Mesothelial cell of epicardium (in vitro differentiated cells): ENCODE measurements at places on chromosomes 3 and 15.

GRCh38 chr15:72859017-72859756 lies 75.6 kb upstream of the ADPGK start:
- DNase-seq: no peak

DNA sequence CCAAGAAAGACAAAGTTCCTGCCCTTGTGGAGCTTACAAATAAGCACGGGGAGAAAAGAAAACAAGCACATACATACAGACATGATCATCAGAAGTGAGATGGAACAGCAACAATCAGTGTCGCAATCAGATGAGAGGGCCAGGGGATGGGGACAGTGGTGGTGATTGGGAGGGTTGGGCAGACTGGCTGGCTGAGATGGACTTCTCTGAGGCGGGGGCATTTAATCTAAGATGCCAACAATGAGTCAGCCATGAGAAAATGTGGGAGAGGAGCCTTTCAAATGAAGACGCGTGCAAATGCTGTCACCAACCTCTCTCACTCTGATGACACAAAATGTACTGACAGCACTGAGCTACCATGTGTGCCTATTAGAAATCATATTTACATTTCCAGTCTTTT lies 81.4 kb downstream of the NCEH1 start:
- no peak for DNase-seq

- DNase-seq: no peak
Observed at GRCh38 chr3:57659806-57660439, 33.0 kb downstream of the DENND6A start.

- no peak for DNase-seq
Observed at GRCh38 chr3:54433846-54434245, 311.5 kb downstream of the CACNA2D3 start.

GRCh38 chr3:18558507-18558906 lies 133.4 kb upstream of the SATB1 start:
- no peak for DNase-seq

GRCh38 chr15:31049682-31050615 lies 51.6 kb downstream of the TRPM1 start:
- no peak for DNase-seq

DNA sequence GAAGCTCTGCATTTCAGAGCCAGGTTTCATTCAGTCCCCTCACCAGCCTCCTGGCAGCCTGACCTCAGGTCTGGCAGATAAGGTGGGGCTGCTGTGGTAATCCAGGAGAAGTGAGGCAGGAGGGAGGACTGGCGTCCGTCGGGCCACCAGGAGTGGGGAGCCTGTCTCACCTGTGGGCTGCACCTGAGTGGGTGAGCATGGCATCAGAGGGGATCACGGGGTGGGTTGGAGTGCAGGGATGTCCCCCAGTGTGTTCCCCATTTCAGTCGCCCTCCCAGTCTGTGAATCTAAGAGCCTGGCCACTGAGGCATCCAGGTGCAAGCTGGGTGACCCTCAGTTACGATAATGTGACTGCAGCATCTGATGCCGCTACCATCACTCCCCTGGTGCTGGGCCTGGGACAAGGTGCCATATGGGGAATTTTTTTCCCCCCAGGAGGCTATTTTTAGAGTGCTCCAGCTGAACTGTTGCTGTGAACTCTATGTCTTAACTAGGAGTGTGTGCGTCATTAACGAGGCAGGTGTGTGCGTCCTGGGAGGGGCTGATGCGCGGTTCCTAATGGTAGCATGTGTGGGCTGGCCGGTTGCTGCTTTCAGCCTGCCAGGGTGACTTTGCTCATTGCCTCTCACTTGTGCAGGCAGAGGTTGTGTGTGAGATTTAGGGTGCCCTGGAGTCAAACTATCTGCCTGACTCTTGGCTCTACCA lies 165.2 kb downstream of the SLCO3A1 start:
- no peak for DNase-seq

DNA sequence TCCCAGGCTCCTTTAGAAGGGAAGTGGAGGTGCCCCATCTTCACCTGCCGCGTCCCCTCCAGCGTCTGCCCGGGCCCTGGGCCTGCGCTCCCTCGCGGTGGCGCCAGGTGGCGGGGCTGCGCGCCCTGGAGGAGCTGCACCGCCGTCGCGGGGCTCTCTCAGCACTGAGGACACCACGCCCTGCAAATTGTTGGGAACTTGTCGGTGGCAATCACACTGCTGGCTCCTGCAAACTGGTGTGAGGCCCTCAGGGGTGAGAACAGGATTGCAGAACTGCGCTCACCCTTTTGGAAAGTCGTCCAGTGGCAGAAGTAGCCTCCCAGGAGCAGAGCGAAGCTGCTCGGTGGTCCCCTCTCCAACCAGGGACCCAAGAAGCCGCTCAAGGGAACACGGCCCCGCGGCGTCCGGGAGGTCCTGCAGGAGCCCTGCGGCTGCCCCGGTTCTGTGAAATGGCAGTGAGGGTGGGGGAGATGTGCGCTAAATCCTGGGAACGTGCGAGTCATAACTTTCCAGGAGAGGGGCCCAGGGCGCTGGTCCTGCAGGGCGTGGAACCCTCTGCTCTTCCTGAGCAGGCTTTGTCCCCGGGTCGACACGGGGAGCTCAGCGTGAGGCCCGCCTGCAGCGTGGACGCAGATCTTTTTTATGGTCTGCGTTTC lies 995 bp upstream of the LRRK1 start:
- DNase-seq: peak; percentile 84

- no peak for DNase-seq
Observed at GRCh38 chr15:68425428-68426060, 6.4 kb downstream of the ITGA11 start.

DNA sequence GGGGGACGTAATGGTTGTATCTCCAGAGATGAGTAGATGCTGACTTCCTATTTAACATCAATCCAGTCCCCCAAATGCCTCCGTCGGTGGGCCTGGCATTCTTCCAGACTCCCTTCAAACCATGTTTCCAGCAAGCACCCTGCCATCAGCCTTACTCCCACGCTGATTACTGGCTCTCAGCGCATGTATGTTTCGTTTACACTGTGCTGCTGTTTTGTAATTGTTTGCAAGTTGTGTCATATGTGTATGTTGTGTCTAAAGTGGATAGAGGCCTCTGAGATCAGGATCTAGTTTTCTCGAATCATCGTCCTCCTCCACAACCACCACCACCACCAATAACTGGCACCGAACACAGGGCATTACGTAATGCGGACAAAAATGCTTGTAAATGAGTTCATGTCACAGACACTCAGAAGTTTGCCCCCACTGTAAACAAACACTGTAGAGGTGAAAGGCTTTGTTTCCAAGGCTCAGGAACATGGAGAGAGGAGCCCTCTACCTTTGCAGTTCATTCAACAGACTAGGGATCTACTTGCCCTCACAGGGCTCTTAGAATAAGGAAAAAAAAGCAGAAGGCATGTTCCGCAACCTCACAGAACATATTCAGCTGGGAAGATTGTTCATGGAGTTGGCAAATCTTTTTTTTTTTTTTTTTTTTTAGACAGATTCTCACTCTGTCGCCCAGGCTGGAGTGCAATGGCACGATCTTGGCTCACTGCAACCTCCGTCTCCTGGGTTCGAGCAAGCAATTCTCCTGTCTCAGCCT lies 46.1 kb upstream of the SEMA4B start:
- no peak for DNase-seq

DNA sequence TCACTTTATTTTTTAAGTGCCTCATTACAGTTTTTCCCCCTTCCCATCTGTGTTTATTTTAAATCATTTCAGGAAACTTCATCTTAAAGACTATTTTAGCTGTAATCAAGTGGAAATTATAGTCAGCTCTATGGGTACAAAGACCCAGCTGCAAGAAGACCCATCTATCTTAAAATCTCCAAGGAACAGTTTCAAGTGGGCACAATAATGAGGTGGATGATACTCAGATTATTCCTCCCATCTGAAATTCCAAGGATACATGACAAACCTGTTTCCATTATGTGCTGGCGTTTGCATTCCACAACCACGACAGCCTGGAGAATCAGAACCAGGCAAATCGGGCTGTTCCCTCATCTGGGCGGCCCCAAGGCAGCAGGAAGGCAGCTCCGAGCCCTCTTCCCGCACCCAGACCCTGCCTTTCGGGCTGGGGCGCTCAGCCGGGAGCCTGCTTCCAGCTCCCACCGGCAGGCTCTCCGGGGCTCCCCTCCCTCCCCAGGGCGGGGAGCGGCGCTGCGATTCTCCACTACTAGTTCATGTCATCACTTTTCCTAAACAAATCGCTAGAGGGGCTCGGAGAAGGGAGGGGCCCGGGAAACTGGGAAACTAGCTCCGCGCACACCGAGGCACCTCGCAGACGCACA lies at the start of gene MGLL:
Gene MGLL, minus strand, starts transcription at position 475 of the 641 bp plus-strand sequence. Its CDS starts 197 bp downstream, at position 278.
- DNase-seq: no peak

DNA sequence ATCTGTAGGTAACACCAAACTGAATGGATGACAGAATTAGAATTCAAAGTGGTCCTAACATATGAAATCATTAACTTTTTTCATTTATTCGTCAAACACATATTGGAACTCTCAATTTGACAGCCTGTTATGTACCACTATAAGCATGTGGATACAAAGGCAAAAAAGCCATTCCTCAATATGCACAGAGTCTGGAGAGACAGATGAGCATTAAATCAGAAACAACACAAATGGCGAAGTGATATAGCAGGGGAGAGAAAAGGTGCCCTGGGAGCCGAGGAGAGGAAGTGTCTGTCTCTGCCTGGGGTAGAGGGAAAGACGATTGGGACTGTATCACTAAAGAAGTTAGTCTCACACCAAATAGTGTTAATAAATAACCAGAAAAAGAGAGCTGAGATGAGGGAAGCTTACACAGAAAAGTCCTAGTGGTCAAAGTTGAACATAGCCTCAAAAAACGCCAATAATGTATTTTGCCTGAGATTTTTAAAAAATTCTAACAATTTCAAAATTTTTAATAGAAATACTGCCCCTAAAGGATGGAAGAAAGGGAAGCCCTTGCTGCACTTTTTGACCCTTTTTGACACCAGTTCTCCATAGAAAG lies 417.5 kb downstream of the TUSC7 start:
- no peak for DNase-seq

DNA sequence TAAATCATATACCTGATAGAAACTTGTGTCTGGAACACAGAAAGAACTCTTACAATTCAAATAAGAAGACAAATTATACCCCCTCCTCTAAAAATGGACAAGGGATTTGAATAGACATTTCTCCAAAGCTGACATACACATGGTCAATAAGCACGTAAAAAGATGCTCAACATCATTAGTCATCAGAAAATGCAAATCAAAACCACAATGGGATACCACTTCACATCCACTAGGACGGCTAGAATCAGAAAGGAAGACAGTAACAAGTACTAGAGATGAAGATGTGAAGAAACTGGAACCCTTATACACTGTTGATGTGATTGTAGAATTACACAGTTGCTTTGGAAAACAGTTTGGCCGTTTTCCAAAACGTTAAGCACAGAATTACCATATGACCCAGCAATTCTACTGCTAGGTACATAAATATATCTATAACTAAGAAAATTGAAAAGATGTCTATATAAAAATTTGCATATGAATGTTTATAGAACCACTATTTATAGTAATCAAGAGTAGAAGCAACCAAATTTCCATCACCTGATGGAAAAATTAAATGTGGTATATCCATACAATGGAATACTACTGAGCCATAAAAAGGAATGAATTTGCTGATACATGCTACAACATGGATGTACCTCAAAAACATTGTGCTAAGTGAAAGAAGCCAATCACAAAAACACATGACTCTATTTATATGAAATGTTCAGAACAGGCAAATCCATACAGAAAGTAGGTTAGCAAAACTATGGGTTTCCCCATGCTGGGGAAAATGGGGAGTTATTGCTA lies 60.8 kb downstream of the GREM1 start:
- no peak for DNase-seq

GRCh38 chr3:30492322-30493192 lies 113.8 kb upstream of the TGFBR2 start:
- DNase-seq: no peak

DNA sequence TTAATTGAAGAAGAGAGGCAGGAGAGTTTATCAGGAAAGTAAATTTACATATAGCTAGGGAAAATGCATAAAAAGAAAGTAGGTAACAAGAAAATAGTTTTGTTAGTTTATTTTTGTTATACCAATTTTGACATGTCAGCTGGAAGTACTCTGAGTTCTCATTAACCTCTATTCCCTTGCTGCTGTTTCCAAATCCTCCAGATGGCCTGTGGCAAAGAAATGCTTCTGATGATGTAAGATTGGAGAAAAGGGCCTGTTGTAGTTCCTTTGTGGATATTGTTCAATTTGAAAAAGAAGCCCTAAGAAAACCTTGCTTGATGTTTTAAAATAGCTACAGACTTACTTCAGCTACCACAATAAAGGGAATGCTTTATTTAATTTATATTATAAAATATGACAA lies 192.9 kb upstream of the SLITRK3 start:
- DNase-seq: no peak

DNA sequence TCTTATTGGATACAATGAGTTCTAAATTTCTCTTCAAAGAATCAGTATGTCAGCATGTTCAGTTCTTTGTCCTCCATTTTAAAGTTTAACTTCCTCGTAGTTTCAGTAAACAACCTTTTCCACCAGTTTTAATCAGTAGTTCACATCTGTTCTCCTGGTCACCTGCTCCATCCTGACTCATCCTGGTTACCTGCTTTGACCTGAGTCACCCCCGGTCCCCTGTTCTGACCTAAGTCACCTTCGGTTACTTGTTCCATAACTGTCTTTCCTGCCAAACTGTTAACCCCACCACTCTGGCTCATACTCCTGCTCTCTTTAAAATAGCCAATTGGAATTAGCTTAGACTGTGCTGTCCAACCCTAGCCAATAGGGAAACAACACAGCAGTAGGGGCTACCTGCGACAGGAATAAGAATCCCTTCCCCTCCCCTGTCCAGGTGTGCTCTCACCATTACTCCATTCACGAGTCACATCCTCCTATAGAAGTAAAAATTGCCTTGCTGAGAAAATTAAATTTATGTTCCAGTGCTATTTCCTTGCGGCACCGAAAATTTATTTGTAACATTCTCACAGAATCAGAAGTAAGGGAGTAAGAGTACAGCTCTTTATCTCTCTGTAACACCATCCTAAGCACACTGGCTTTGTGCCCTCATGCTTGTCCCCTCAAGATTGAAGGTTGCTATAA lies 23.8 kb downstream of the TRANK1 start:
- no peak for DNase-seq

GRCh38 chr3:16328124-16328523 lies 63.1 kb downstream of the OXNAD1 start:
- DNase-seq: no peak

DNA sequence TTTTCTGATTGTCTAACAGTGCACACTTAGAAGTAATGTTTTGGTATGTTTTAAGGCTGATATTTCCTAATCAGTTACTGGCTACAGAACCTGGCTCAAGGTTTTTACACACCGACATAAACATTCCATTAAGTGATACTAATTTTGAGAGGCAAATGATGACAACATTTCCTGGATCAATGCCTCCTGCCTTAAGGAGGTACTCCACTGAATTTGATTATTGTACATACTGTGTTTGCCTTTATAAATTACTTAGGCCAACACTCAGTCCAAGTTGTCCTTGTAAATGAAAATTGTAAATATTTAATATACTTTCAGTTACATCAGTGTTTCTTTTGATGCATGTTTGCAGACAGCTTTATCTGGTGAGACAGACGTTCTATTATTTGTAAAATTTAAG lies 24.2 kb upstream of the LXN start:
- DNase-seq: no peak

DNA sequence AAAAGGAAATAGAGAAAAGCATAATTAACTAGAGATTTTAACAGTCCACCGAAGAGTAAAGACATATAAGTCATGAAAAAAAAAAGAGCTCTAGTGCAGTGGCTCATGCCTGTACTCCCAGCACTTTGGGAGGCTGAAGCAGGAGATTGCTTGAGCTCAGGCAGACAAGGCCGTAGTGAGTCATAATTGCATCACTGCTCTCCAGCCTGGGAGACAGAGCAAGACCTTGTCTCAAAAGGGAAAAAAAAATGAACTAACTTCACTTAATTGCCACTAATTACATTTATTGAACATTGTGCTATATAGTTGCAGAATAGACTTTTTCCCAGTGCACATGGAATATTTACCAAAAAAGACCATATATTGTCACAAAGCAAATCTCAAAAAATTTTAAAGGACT lies 221.8 kb downstream of the CBLB start:
- DNase-seq: no peak
